ENCODE measurements at places on chromosomes 12 and 14. TPM values are rescaled to one million over a fixed set of nuclear protein-coding genes. Genes with fewer than 3 reads are reported as not detected.

GRCh38 chr12:42932936-42933335 lies 343.4 kb upstream of the PRICKLE1 start:
- H3K36me3 ChIP-seq, result no peaks in the 10 kb centered on the region
- no peak overlapping the region for H3K4me3 ChIP-seq
- H3K4me1 ChIP-seq, result no peaks in the 10 kb centered on the region
- DNase-seq, result no peak
- H3K27me3 ChIP-seq, result no peaks in the 10 kb centered on the region
- no peak overlapping the region for H3K27ac ChIP-seq

DNA sequence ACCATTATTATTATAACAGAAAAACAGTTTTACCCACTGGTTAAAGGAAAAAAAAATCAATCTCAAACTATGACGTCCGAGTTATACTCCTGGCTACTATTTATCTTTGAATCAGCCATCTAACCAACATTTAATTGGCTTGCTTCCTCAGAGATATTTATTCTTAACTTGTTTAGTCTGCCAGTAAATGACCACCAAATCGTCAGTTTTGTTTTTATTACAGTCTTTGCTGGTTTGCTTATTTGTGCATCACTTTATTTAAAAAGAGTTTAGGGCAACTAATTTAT lies 71.2 kb downstream of the RASSF8 start:
- DNase-seq, result no peak
- H3K4me3 ChIP-seq, result no peak overlapping the region
- no peaks in the 10 kb centered on the region for H3K36me3 ChIP-seq
- H3K27ac ChIP-seq, result no peak overlapping the region

DNA sequence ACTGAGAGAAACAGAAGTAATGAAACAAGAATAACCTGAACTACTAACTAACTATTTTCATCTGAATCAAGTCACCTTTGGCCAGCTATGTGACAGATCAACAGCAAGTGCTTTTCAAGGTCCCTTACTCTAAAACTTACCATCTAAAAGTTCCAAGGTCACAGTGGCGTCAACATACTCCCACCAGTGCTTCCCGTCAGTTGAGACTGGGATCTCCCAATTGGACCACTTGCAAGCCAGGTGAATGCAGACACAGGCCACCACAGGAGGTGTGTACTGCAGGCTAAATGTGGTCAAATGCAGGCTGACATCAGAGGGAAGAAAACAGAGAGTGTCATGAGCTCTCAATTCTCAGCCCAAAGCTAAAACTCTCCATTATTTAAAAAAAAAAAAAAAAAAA lies 13.8 kb upstream of the KANSL2 start:
- H3K36me3 ChIP-seq, result peaks cover 27% of the 10 kb centered on the region
- no peak overlapping the region for H3K4me3 ChIP-seq
- H3K4me1 ChIP-seq, result peaks cover 3% of the 10 kb centered on the region

- peaks cover 4% of the 10 kb centered on the region for H3K27me3 ChIP-seq
- no peak for DNase-seq
- no peaks in the 10 kb centered on the region for H3K36me3 ChIP-seq
Observed at GRCh38 chr12:34097213-34097612, 74.9 kb downstream of the ALG10 start.

GRCh38 chr12:67818459-67818903 lies 169.9 kb downstream of the DYRK2 start:
- no peaks in the 10 kb centered on the region for H3K36me3 ChIP-seq
- H3K4me1 ChIP-seq, result peaks cover 2% of the 10 kb centered on the region
- H3K27ac ChIP-seq, result no peak overlapping the region

DNA sequence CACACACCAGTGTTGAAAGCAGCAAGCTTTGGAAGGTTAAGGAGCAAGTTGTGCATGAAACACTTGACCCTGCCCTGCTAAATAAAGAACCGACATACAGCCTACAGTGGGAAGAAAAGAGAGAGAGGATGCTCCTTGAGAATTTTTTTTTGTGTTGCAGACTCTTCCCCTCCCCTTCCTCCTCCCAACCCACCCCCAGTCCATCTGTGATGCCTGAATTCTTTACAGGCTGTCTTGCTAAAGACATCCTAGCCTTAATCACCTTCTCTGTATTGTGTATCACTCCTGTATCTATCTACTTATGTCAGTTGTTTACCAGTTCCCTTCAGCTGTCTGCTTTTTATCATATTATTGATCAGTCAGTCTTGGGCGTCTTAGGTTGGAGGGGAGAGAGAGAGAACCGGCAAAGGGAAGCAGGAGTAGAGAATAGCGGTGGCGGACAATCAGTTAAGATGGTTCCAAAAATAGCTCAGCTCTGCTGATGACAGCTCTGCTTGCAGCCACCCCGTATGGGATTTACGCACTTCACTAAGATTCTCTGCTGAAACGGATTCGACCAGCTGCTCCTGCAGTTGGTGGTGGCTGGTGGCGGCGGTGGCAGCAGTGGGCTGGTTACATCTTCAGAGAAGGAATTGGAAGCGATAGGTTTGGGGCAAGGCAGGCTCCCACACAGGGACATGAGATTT lies 664.7 kb downstream of the NRXN3 start:
- peaks cover 6% of the 10 kb centered on the region for H3K27me3 ChIP-seq
- no peaks in the 10 kb centered on the region for H3K36me3 ChIP-seq
- no peak overlapping the region for H3K4me3 ChIP-seq
- no peaks in the 10 kb centered on the region for H3K4me1 ChIP-seq

GRCh38 chr14:20515846-20516245 lies 10.5 kb downstream of the RNASE10 start:
- H3K27me3 ChIP-seq, result no peaks in the 10 kb centered on the region
- no peaks in the 10 kb centered on the region for H3K36me3 ChIP-seq
- no peak overlapping the region for H3K27ac ChIP-seq
- H3K4me1 ChIP-seq, result no peaks in the 10 kb centered on the region
- no peak for DNase-seq

The HOXC10 gene
- total RNA-seq, result not detected

The EGLN3 gene
- total RNA-seq, result 2.6 TPM

The OR11H7 gene
- not detected for total RNA-seq

The COX8C gene
- total RNA-seq, result not detected

The RNF212B gene
- total RNA-seq, result not detected

The SLC22A17 gene
- total RNA-seq, result 22.6 TPM

The SMIM41 gene
- total RNA-seq, result not detected

The ADSS1 gene
- 5.1 TPM for total RNA-seq

All from naive thymus-derived CD8-positive, alpha-beta T cell (primary cell).